ENCODE measurements at places on chromosomes 1 and 21.

DNA sequence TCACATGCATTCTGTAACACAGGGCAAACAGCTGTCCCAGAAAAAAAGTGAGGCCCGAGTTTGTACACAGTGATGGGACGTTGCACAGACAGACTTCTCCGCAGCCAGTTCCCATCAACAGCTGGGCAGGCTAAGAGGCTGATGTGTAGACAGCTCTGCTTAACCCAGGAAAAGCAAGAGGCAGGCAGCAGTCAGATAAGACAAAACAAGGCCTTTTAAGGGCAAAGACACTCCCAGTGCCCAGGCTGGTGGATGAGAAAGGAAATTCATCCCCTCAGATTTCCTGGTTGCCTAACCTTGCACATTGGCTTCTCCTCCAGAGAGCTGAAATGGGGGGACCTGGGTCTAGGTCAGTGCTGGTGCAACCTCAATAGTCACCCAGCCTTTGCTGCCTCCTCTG lies 17.2 kb upstream of the PHLDA3 start:
- DNase-seq: no peak

- no peak for DNase-seq
These were observed 176.9 kb upstream of the PRMT6 start for GRCh38 chr1:106879538-106879937.

DNA sequence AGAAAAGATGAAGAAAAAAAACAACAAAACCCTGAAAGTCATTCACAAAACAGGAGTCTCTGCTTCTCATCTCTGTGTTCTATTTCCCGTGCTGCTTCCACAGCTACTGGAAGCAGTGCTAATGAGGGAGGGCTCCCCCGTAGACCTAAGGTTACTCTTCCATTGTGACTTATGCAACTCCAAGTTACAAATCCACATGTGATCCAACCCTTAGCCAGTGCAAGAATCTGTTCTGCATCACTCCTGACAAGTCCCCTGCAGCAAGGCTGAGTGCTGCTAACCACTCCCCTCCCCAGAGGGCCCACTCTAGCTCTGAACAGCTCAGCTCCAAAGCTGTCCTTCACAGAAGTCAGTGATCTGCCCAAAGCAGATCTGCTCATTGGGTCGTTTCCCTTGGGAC lies 10.3 kb downstream of the DNALI1 start:
- no peak for DNase-seq

DNA sequence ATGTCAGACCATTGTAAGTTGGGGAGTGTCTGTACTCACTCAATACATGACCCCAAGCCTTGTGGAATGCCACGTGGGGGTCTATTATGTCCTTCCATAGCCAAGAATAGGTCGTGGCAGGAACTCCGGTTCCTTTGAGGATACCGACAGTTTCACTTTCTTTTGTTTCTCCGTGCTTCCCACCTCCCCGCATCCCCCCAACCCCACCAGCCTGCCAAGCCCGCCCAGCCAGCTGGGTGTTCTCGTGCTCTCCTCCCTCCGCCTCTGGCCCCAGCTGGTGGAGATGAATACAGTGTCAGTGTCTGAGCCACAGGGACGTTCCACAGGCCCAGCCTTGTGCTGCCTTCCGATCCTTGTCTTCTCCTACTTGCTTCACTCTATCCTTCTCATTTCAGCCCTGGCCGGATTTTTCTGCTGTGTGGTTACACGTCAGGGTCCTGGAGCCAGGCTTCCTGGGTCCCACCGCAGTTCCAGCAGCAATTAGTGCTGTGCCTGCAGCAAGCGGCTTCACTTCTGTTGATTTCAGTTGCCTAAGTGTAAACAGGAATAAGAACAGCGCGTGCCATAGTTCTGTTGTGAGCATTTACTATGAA lies 4.1 kb upstream of the AGTRAP start:
- DNase-seq: peak; percentile 7

GRCh38 chr1:156889802-156890580 lies 3.5 kb upstream of the PEAR1 start:
- DNase-seq: peak; percentile 36

- DNase-seq: no peak
These were observed 54.7 kb downstream of the UMODL1 start for GRCh38 chr21:42125571-42126544.

DNA sequence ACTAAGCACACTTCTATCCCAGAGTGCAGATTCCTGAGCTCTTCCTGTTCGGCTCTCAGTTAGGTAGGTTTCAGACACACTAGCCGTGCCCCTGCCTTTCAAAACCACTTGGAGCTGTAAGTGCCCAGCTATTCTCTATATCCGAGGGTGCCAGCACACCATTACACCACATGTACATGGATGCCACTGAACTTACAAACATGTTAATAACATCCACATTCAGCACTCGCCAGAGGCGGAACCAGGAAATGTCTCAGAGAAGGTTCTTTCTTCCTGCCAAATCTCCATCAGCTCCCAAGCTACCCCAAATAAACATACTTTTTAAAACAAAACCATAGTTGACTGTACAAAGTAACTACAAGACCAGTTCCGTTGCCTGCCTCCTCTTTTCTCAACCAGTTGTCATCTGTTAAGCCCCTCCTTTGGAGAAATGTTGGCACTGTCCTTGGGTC lies 78.4 kb upstream of the CTTNBP2NL start:
- no peak for DNase-seq

DNA sequence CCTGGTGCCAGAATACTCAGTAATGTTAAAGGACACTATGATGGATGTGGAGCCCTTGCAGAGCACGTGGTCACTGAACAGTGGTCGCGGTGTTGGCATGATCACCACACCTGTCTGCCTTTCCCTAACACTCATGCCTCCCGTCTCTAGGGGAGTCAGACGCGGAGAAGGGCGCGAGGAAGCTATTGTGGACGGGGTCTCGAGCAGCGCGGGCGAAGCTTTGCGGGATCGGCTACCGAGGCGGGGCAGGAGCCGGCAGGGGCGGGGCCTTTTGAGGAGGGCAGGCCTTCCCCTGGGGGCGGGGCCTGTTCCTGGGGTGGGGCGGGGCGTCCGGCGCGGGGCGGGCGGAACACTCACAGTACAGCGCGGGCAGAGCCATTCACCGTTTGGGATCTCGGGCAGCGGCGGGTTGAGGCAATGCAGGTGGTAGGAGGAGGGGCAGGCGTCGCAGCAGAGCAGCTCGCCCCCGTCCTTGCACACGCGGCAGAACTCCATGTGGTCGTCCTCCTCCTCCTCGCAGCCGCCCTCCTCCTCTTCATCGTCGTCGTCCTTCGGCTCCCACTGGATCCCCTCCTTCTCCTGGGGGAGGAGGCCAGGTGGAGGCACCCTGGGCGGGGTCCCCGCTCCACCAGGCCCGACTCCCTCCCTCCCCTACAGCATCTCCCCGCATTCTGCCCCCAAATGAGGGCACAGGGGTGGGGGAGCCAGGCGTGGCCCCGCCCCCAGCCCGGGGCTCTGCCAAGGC lies 31.5 kb downstream of the CHD5 start:
- peak; percentile 64 for DNase-seq

DNA sequence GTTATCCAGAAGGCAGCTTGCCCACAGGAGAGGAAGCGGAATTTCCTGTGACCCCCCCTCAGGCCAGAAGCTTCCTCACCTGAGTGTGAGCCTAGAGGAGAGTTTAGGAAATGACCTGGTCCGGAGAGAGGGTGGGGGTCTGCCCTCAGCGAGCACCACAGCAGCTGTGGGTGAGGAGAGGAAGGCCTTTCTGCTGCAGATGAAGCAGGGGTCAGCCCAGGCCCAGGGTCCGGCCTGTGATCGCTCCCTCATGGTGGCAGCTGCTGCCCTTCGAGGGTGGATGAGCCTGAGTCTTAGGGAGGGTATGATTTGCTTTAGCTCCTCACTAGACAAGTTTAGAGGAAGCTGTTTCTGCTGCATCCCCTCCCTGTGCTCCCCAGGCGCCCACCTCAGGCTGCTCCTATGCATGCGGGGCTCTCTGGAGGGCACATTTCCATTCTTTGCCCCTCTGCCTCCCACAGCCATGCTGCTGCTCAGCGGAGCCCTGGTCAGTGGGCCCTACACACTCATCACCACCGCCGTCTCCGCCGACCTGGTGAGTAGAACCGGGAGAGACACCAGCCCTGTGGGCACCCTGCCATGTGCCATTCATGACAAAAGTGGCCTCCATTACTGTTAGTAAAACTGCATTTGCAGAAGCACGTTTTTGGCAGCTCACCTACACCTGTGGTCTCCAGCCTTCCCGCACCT lies 53.0 kb downstream of the SLC37A1 start:
- DNase-seq: no peak

- DNase-seq: no peak
These were observed 7.9 kb downstream of the TMEM201 start for GRCh38 chr1:9596415-9597123.

DNA sequence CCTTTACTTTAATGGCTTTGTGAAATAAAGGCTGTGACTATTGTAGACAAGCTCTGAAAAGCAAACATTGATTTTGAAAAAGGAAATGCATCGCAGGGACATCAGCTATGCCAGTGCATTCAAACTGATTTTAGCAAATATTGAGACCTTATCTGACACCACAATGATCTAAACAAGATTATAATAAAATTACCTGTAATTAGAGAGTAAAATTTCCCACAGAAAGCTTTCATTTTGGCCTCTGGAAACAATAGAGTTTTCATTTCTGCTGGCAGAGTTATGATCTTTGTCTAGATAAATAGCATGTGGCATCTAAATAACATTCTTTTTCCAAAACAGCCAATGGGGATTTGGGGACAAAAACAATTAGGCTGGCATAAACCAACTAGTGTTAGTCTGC lies 650.4 kb upstream of the PRMT6 start:
- DNase-seq: no peak

DNA sequence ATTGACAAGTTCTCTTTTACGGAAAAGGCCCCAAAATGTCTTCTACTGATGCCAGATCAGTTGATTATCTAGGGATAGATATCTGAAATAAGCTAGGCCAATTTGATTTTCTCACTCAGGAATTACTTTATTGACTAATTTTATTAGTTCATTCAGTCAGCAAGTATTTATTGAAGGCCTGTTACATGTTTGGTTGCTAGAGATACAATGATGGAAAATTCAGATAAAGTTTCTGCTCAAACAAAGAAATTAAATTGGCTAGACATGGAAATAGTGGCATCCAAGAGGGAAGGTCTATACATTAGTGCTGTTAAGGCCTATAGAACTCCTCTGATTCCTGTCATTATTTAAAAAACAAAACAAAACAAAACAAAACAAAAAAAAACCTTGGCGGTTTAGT lies 56.5 kb downstream of the HS2ST1 start:
- DNase-seq: no peak

GRCh38 chr1:202562444-202563060 lies 147.7 kb downstream of the SYT2 start:
- no peak for DNase-seq

DNA sequence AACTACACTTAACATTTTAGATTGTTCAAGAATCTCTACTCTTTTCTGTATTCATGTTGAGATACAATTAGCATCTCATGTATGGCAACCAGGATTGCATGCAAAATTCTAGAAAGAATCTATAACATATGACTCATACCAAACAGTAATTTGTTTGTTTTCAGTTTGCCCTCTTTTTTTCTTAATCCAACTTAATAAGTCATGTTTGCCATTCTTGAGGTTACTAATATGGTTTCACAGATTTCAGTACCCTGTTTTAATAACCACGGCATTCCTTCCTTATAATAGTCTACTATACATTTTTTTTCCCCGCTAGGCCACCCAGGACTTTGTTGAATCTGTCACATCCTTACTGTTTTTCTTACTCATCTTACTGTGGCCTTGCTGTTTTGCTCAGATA lies 140.8 kb downstream of the FMN2 start:
- DNase-seq: no peak

- no peak for DNase-seq
These were observed 14.6 kb upstream of the UMODL1 start for GRCh38 chr21:42056468-42056867.

- DNase-seq: no peak
These were observed 53.8 kb downstream of the PTGS2 start for GRCh38 chr1:186626356-186626932.

DNA sequence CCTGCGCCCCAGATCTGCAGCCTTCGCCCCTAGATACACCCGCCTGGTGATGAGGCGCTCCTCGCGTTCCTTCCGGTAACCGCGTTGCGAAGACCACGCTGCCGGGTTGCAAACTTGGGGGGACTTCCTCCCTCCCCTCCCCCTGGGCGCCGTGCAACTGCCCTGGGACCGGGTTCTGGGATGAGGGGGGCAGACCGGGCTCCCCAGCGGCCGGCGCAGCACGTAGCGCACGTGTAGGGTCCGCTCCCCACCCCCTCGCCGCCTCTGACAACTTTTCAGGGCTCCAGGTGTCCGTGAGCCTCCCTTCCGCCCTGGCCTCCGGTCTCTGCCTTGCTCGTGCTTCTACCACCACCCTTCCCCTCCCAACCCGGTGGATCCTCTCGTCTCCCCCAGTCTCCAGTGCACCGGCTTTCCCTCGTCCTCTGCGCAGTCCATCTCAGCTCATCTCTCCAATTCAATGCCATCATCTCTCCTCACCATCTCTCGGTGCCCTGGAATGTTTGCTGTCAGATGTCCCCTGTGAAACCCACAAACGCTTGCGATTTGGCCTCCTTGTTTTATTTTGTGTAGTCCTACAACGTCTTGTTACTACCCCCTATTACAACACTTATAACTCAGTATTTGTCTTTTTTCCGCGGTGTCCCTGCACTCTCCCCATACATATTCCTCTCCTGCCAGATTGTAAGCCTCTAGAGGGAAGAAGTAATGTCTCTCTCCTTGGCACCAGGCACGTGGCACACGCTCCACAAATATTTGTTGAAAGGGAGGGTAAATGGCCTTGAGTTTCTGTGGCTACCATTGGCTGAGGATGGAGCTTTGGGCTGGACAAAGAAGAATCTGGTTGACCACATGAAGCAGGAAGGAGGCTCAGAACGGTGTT lies 782 bp downstream of the PCAT6 start:
- no peak for DNase-seq

- DNase-seq: no peak
These were observed 46.2 kb upstream of the PAPPA2 start for GRCh38 chr1:176416777-176417176.

GRCh38 chr1:160238408-160238807 lies 23.9 kb downstream of the DCAF8 start:
- no peak for DNase-seq

- no peak for DNase-seq
These were observed 17.4 kb downstream of the ENSA start for GRCh38 chr1:150612014-150612345.

DNA sequence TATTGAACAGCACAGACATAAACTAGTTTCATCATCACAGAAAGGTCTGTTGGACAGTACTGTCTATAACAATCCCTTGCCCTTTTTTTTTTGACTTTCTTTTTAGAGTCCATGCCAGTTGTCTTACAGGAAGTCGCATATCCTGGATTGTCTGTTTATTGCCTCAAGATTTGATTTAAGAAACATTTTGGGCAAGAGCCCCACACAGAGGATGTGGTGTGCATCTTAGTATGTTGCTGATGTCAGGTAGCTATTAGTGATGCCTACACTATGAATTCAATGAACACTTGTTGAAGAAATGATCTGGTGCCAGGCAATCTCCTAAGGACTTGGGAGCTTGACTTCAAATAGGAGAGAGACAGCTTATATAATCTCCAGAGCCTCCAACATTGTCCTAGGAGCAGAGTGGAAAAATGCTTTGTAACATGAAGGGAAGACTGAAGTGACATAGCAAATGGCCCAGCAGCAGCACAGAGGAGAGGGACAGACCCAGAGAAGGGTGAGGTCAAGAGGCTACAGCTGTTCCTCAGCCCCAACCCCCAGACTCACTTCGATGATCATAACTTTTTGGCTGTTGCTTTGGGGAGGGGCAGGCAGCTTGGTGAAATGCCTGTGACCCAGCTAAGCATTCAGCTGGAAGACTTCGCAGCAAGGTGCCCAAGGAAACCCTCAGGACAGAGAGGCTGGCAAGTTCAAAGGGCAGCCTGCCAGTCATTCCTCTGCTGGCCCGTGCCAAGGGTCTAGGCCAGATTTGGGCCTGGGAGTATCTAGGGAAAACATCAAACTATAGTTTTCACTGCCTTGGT lies 7.5 kb upstream of the RAB29 start:
- no peak for DNase-seq

GRCh38 chr1:210377731-210378333 lies 49.1 kb downstream of the HHAT start:
- no peak for DNase-seq

Measured in activated T-cell treated with anti-CD3 and anti-CD28 coated beads for 24 hours (primary cell).